ENCODE measurements at places on chromosomes 7 and 10.

DNA sequence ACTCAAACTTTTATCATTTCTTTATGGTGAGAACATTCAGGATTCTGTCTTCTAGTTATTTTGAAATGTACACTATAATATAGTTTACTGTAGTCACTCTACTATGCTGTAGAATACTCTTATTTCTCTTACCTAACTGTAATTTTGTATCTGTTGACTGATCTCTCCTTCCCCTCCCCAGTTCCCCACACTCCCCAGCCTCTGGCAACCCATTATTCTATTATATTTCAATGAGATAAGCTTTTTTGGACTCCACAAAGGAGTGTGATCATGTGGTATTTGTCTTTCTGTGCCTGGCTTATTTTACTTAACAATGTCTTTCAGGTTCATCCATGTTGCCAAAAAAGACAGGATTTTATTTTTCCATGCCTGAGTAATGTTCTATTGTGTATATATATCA lies 71.4 kb upstream of the DYNC1I1 start:
- DNase-seq, result no peak

DNA sequence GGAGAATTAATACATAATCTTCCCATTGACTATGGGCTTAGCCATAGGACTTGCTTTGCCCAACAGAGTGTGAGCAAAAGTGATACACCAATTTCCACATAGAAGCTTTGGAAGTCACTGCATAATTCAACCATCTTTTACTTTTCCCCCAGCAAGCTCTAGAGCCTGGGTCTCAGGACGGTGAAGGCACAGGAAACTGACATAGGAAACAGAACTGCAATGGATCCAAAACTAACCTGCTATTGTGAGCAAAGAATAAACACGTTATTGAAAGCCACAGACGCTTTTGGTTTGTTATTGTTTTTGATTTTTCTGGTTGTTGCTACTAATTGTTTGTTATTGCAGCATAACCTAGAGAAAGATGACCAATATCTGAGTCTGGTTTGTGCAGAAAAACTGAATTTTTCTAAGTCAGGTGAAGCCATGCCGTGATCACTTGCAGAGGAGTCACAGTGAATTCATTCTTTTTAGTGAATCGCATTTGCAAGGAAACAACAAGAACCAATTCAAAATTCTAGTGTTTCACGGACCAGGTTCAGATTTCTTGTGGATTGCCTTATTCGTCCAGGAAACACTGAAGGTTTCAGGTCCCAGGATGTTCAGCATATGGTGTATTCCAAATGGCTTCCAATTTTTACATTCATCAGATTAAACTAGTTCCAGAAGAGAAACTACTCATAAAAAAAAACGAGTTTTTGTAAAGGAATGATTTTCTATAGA lies 52.8 kb downstream of the CUBN start:
- DNase-seq, result no peak

- DNase-seq, result no peak
These were observed 408.6 kb upstream of the NPVF start for GRCh38 chr7:25636871-25637283.

- no peak for DNase-seq
These were observed 529.9 kb downstream of the TCERG1L start for GRCh38 chr10:130781623-130782022.

DNA sequence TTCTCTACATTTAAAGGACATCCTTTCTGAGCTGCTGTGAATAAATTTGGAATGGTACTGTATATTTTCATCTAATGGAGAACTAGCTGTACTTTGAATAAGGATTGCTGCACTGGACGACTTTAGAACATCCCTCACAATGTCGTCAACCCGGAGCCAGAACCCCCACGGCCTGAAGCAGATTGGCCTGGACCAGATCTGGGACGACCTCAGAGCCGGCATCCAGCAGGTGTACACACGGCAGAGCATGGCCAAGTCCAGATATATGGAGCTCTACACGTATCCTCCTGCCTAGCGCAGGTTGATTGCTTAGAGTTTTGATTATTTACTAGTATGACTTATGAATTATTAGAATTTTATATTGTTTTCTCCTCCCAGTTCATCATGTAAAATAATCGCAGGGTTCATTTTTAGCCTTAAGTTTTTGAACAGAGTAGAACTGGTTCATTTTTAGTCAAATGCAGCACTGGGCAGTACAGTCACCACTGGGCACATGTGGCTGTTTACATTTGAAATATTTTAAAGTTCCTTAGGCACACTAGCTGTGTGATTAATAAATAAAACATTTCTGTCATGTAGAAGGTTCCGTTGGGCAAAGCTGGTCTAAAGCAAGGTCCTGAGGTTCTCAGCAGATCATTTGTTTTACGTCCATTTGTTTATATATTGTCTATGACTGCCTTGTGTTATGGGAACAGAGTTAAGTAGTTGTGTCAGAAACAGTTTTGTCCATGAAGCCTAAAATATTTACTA lies 31.5 kb downstream of the CUL1 start:
- DNase-seq, result no peak

DNA sequence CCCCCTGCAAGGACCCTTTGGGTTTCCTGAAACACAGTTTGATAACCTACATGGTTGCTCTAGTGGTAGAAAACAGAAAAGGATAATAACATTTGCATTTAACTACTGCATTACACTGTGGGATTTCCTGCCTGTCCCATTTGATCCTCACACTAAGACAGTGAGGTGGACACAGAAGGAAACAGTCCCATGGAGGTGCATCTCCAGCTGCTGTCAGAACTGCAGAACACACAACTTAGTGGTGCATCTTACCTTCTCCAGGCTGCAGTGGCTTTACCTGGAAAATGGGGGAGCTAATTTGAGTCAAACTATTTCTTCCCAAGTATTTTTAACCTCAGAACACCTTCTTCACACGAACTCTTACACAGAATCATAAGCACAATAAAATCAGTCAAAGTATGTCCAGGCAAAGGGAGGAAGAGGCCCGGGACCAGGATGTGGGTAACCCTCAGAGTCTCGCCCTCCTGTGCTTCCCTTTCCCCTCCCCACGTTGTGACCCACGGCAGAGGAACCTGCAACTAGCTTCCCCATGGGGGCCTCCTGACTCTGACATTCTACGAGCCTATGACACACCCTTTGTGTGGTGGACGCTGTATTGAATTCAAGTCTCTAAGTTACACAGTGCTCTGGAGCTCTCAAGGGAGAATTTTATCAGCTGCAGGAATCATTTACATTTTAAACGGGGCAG lies 33.7 kb downstream of the SCRN1 start:
- DNase-seq, result peak; percentile 55

- DNase-seq, result no peak
These were observed 81.4 kb downstream of the WDR37 start for GRCh38 chr10:1137499-1138163.

GRCh38 chr10:71378336-71379117 lies 18.2 kb upstream of the CDH23 start:
- DNase-seq, result no peak

GRCh38 chr7:4033996-4034395 lies 648.1 kb upstream of the FOXK1 start:
- no peak for DNase-seq

DNA sequence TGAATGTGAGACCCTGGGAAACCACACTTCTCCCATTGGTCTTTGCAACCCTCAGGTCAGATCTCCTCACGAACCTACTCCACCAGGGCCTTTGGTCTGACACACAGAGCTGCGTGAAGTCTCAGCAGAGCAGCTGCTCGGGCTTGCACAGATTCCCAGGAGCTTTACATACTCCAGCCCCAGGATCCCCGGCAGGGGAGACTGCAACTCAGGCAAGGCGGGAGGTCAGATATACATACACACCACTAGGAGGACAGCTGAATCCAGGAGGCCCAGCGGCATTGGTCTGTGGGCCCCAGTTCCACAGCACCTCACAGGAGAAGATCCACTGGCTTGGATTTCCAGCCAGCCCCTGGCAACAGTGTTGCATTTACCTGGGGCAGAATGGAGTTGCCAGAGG lies 239.2 kb downstream of the GPAM start:
- DNase-seq, result no peak

GRCh38 chr10:71435571-71436267 lies 39.0 kb downstream of the CDH23 start:
- no peak for DNase-seq

GRCh38 chr7:132112657-132113056 lies 463.6 kb downstream of the PLXNA4 start:
- no peak for DNase-seq

DNA sequence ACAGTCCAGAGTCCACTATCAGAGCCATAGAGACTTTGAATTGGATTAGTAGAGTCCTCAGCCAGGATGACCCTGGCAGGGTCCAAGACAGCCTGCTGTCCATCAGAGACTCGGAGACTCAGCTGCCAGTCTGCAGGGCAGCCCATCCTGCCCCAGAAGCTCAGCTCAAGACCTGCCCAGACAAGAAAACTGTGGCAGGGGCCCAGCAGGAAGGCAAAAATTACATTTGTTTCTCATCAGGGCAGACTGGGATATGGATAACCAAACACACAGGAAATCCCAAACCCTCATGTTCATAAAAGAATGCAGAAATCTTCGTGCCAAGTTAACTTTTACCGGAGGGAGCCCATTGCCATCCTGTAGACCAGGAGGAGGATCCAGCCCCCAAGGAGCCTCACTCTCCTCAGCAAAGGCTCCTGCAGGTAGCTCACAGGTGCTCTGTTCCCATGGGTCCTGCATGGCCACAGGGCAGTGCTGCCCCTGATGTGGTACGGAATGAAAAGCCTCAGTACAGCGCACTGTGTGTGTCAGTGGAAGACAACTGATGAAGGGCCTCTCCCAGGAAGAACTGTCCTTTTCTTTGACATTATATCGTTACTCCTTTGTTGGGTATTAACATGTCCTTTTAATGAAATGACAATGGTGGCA lies 222.2 kb downstream of the KCNMA1 start:
- no peak for DNase-seq

DNA sequence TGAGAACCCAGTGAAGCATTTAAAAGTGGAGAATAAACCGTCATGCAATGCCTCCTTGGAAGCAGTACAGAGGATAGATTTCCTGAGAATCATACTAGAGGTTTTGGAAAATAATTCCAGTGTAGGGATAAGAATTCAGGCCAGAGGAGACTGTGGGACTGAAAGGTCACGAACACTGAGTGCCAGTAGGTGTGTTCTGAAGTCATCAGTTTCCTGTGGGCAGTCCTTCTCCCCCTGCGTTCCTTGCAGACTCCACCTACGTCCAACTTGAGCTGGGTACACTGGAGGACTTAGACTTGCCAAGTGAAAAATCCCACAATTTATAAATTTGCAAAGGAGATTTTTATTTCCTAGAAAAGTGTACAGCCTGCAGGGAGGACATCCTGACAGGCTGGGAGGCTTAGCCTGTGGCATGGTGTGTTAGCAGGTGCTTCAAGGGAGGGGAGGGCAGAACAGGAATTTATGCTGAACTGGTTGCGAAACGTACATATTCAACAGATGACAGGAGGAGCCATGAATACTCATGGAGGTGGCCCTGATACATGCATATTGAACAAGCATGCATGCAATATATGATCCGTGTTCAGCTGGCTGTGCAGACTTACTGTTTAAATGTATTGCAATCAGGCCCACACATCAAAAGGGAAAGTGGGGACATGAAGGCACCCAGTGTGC lies 72.9 kb upstream of the POM121L12 start:
- no peak for DNase-seq

- DNase-seq, result no peak
These were observed 39.9 kb upstream of the MMD2 start for GRCh38 chr7:4998910-4999309.

DNA sequence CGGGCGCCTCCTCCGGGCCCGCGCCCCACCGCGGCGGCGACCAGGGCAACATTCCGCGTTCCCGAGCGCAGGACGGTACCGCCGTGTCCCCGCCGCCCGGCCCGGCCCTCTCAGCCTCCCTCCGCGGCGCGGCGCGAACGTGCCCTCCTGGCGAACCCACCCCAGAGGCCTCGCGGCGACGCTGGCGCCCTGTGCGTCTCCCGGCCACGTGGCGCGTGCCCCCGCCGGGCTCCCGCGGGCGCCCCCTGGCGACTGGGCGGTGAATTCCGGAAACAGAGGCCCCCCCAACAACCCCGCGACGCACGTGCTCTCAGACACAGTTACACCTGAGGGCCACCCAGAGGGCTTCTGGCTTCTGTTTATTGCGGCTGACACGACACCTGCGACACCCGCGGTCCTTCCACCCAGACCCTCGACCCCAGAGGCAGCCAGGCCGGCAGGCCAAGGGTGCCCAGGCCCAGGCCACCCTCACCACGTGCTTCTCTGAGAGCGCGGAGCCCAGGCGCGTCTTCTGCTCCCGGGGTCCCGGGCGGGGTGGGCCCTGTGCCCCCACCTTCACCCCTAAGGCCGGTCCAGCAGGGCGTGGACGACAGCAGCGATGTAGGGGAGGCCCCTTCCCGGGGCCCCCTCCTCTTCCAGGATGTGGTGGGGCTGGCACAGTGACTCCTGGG lies at the start of gene SAP25:
Gene SAP25, minus strand, starts transcription at position 210 of the 671 bp plus-strand sequence. Its CDS starts 158 bp downstream, at position 52.
- no peak for DNase-seq

DNA sequence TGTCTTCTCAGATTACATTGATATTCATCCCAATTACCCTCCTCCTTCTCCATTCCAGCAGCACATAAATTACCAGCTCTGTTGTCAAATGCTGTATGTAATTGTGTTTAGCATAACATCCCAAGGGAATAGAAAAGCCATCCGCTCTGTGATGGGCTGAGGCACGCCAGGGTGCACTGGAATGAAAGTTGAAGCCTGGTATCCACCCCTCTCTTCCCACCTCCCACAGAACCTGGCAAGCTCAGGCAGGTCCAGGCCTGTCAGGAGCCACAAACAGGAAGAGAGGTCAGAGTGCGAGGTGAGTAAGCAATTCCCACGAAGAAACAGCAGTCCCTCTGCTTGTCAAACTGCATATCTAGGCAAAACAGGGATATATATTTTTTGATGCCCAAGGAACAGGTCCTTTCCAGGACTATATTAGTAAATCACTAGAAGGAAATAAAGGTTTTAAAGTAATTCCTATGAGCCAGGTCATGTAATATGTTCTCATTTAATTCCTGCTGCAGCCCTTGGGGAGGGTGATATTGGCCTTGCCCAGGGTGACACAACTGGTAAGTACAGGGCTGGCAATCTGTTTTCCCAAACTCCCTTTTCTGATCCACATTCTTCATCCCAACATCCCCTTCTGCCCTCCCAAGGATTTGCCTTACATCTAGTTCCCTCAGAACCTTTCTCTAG lies 155.6 kb upstream of the GHITM start:
- no peak for DNase-seq
